ENCODE measurements at places on chromosomes 7 and 10.
A peak's percentile ranks its signal among the peaks of the same experiment; 100 is the strongest.

GRCh38 chr7:28269700-28270361 is 89.2 kb upstream of the JAZF1 start:
- no peak for DNase-seq

- DNase-seq: peak; percentile 69
Observed at GRCh38 chr7:71613313-71613712, 481.4 kb downstream of the GALNT17 start.

GRCh38 chr7:75962607-75963380 is 31.6 kb downstream of the TMEM120A start:
- DNase-seq: peak; percentile 64

- no peak for DNase-seq
Observed at GRCh38 chr7:156496363-156496769, 144.2 kb upstream of the RNF32 start.

DNA sequence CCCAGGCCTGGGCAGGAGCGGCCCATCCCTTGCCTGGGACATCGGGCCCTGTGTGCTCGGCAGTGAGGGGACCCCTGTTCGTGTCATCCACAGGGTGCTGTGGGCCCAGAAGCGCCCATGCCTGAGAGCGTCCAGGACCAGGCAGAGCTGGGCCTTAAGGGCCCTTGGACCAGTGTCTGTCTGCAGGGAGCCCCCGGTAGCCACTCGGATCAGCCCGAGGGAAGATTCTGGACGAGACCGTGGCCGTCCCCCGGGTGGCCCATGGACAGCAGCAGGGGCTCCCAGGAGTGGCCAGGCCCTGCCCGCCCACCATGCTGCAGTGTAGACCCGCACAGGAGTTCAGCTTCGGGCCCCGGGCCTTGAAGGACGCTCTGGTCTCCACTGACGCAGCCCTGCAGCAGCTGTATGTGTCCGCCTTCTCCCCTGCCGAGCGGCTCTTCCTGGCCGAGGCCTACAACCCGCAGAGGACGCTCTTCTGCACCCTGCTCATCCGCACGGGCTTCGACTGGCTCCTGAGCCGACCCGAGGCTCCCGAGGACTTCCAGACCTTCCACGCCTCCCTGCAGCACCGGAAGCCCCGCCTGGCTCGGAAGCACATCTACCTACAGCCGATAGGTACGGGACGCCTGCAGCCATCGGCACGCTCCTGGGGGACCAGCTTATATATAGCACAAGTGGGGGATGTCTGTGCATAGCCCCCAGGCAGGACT is 12.3 kb downstream of the AMZ1 start:
- no peak for DNase-seq

DNA sequence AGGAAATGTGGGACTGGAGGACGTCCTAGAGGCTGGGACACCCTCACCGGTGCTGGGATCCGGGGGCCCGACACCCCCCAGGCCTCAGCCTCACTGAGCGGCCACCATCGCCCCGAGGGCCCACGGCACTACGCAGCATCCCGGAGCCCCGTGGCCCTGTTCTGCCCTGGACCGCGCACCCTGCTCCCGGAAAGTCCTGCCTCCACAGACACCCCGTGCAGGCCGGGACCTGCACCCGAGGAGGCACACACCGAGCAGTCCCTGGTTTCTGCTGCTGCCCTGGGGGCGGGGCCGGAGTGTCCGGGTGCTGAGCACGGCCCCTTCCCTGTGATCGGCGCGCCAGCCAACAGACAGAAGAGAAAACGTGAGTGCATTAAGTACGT is 18.1 kb upstream of the KNDC1 start:
- DNase-seq: no peak

- no peak for DNase-seq
Observed at GRCh38 chr7:72453471-72453870, 41.3 kb upstream of the CALN1 start.

- DNase-seq: no peak
Observed at GRCh38 chr7:15764851-15765382, 78.4 kb upstream of the MEOX2 start.

- no peak for DNase-seq
Observed at GRCh38 chr10:1465418-1465911, 271.9 kb downstream of the ADARB2 start.

DNA sequence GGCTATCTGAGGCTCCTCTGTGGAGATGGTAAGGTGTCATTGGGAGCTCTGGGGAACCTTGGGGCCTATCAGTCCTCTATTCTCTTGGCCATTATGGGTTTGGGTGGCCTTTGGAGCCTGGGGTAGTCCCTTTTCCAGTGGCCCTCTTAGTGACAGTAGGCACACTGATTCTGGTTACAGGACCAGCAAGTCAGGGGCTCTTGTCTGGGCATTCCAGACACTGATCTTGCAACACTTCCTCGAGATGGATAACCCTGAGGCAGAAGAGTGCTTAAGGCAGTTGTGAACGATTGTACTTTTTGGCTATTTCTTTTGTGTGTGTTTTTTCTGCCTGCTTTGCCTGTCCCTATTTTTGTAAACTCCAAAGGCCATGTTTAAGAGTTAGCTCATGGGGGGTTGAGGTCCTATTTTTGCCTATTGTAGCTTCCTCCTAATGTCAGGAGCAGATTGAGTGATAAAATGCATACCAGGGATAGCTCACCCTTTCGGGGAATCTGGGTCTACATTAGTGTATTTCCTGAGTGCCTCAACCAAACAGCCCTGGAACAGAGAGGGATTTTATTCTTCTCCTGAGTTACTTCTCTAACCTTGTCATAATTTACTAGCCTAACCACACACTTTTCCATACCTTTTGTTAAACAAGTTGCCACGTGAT is 61.2 kb downstream of the PRKAR2B start:
- no peak for DNase-seq

GRCh38 chr7:50653126-50653864 is 88.1 kb upstream of the DDC start:
- DNase-seq: peak; percentile 32

GRCh38 chr7:157719705-157720655 is 383.2 kb downstream of the DNAJB6 start:
- no peak for DNase-seq

DNA sequence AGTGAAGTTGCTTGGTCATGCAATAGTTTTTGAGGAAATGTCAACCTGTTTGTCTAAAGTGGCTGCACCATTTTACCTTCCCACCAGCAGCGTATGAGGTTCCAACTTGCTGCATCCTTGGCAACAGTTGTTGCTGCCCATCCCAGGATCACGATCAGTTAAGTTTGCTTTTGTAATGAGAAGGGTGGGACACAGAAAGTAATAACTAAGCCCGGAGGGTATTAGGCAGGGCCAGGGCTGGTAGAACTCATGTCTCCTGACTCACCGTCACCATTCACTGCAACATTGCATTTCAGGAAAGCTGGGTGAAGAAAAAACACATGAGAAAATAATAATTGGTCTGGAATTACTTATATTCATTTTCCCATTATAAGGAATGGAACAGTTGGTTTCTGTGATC is 25.4 kb downstream of the CELF2 start:
- DNase-seq: no peak

DNA sequence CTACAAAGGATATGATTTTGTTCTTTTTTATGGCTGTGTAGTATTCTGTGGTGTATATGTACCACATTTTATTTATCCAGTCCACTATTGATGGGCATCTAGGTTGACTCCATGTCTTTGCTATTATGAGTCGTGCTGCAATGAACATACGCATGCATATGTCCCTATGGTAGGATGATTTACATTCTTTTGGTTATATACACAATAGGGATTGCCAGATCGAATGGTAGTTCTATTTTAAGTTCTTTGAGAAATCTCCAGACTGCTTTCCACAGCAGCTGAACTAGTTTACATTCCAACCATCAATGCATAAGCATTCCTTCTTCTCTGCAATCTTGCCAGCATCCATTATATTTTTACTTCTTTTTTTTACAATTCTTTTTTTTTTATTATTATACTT is 35.6 kb upstream of the FAM13C start:
- no peak for DNase-seq

DNA sequence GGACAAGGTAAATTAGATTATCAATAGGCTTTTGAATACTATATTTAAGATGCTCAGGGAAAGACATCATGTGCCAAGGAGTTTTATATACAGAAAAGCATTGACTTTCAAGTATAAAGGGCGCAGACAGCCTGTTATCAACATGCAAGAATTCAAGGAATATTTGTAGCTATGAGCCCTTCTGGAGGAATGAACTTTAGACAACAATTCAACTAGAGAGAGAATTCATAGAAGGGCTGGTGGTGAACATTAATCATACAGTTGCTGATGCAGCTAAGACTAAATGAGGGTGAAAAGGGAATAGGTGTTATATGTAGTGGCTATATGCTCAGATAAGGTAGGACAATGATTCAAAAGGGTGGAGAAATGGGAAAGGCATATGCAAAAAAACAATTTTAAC is 41.2 kb downstream of the AOAH start:
- no peak for DNase-seq

- no peak for DNase-seq
Observed at GRCh38 chr10:71881647-71882355, 30.8 kb upstream of the PSAP start.

- no peak for DNase-seq
Observed at GRCh38 chr7:134121632-134122139, 5.5 kb upstream of the LRGUK start.

- DNase-seq: no peak
Observed at GRCh38 chr7:48621076-48621475, 303.3 kb upstream of the CDC14C start.

DNA sequence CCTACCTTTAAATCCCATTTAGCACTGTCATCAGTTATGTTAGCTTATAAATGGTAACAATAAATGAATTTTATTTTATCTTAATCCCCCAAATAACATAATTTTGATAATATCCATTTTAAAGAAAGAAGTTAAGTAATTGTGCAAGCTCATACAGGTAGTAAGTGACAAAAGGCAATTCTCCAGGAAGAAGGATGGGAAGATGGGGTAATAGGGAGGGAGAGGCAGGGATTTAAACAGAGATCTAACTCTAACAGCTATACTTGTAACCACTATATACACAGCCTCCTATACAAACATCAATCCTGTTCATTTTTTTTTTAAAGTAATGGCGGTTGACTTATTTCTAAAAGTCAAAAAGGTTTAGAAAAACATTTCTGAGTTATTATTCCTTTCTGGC is 119.4 kb downstream of the SGMS1 start:
- DNase-seq: no peak

GRCh38 chr7:92446869-92447344 is 375 bp upstream of the GATAD1 start:
- no peak for DNase-seq

DNA sequence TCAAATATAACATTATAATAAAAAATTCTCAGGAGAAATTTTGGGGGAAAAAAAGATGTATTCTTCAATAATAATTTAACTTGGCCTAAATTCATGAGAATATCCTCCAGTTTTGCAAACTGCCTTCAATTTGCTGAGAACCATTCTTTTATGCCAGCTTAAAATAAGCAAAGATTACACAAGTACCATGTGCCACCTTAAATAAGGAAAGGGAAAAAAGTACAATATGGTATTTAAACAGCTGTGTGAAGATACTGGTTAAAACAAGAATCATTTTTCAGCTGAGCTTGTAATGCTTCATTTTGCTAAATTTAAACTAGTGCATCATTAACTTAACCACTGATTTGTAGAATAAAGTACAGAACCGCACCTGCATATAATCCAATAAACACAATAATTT is 217.8 kb downstream of the LRRN3 start:
- no peak for DNase-seq

DNA sequence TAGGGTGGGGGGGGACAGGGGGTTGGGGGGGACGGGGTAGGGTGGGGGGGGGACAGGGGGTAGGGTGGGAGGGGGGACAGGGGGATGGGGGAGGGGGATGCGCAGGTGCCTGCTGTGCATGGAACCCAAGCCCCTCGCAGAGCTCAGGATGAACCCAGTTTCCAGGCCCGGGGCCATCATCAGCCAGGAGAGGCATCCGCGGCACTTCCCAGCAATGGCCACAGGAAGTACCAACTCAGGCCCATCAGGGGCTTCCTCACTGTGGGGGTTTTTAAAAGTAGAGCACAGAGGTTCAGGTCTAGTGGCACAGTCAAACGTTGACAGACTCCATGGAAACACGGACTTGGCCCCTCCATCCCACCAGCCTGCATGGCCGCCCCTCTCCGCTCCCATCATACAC is 172.7 kb downstream of the DIP2C start:
- DNase-seq: no peak

- DNase-seq: no peak
Observed at GRCh38 chr10:30176182-30176581, 116.8 kb upstream of the JCAD start.

DNA sequence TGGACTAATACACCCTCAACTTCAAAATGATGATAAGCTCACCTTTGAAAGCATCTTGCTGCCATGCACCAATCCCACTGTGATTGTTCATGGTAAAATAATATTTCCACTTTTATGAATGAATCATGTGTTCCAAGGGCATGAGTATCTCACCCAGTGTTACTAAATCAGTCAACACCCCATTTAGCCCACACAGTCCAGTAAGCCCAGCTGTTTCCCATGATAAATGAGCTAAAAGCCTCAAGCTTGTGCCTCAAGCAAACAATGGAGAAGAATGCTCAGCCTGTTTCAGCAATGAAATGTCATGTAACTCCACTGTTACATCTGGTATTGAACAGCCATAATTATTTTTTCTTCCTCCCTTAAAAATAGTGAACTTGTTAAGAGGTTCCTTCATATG is 442.5 kb downstream of the XPNPEP1 start:
- no peak for DNase-seq

- DNase-seq: no peak
Observed at GRCh38 chr10:77843264-77843663, 83.3 kb downstream of the DLG5 start.

DNA sequence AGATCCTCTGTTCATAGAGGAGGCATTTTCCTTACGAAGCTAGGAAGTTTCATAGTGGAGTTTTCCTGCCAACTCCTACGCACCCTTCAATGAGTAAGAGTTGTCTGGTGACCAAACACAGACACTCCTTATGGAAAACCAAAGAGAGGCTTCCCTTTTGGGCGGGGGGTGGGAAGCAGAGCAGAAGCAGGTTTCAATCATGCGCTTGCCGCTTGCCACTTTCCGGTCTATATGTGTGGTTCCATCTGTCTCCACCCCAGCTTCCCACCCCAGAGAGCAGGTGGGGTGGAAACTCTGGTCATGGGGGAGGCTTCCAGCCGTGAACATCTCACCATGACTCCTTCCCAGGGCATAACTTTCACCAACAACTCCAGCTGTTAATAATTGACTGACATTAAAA is 68.8 kb upstream of the GRB10 start:
- no peak for DNase-seq
